Stimulated activated CD8-positive, alpha-beta memory T cell treated with anti-CD3 and anti-CD28 coated beads, Interleukin-4, amount 100 ng/mL, for 48 hours (primary cell): ENCODE measurements at places on chromosomes 2 and 18.

- no peak for DNase-seq
Observed at GRCh38 chr18:35624146-35624545, 42.6 kb downstream of the GALNT1 start.

GRCh38 chr2:215729985-215730620 lies 283.2 kb downstream of the MREG start:
- DNase-seq, result no peak

DNA sequence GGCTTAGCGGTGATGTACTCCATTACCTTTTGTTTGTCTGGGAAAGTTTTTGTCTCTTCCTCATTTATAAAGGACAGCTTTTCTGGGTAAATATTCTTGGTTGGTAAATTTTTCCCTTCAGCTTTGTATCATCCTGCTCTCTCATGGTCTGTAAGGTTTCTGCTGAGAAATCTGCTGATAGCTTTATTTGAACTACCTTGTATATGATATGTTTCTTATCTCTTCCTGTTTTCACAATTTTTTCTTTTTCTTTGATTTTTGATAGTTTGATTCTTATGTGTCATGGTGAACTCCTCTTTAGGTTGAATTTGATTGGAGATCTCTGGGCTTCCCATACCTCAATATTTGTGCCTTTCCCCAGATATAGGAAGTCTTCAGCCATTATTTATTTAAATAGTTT lies 44.7 kb downstream of the MSTN start:
- DNase-seq, result no peak

GRCh38 chr2:70766357-70767078 lies 1.5 kb downstream of the ADD2 start:
- no peak for DNase-seq

- no peak for DNase-seq
Observed at GRCh38 chr2:36369716-36370115, 14.1 kb downstream of the CRIM1 start.

DNA sequence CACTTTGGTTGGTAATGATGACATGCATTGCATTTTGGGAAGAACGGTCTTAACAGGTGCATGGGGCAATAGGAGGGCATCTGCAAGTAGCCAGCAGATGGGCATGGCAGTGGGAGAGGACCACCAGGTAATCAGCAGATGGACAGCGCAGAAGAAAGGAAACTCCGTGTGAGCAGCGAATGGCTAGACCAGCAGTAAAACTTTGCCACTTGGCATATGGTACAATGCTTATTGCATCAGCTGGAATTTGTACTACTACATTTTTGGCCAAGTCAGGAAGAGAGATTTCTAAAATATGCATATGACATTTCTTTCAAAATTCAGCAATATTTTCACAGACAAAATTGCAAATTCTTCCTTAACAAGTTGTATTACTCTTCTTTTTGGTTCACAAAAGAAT lies 768.5 kb downstream of the LRP1B start:
- no peak for DNase-seq

GRCh38 chr2:48738806-48739205 lies 16.7 kb downstream of the LHCGR start:
- no peak for DNase-seq

DNA sequence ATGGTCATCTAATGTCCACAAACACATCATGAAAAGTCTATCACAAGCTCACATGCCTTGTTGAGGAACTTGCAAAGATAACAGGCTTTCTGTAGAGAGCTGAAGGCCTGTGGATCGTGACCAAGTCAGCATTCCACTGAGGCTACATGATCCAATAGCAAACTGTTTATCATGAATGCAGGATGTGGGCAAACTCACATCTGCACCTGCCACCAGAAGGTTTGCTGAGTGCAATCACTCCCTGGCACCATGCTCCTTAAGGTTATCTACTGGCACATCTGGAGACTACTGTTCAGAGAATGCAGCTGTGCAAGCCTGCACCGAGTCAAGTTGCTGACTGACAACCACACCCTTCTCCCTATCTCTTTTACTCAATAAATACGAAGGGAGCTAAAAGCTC lies 67.3 kb upstream of the ACAA2 start:
- no peak for DNase-seq

- no peak for DNase-seq
Observed at GRCh38 chr2:28224648-28225472, 167.8 kb upstream of the FOSL2 start.

- DNase-seq, result peak; percentile 32
Observed at GRCh38 chr2:232239951-232240681, 138.4 kb upstream of the ALPP start.

GRCh38 chr18:51522821-51523220 lies 325.3 kb upstream of the MEX3C start:
- DNase-seq, result no peak

- no peak for DNase-seq
Observed at GRCh38 chr18:62335494-62335893, 10.4 kb downstream of the TNFRSF11A start.

DNA sequence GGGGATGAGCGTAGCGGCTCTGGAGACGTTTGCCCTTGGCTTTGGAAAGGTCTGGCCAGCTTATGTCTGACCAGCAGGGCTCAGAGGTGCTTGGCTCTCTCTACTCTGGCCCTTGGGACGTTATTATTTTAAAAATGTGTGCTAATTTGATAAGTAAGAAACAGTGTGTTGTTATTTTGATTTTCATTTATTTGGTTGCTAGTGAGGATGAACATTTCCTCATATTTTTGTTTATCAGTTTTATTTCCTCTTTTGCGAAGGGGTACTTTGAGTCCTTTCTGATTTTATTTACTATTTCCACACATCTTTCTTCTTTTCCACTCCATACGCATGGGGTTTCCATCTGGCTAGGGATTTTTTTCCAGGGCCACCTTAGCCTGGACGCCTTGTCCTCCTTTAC lies 11.4 kb downstream of the CXCR4 start:
- DNase-seq, result no peak

GRCh38 chr2:55138882-55139229 lies 88.6 kb upstream of the RTN4 start:
- DNase-seq, result no peak

DNA sequence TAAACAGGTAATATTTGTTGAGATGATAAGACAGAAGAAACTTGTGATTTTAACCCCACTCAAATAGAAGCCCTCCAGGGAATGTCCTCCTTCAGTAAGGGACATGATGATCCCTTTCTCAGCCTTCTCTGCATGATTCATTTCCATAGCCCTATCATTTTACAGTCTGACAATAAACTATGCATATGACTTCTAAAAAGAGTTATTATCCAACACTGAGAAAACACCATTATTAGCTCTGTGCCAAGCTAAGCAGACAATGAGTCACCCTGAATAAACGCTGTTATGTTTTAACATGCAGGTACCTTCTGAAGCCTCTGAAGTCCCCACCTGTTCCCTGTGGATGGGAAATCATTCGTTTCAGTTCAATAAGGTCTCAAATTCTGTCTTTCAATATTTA lies 54.7 kb downstream of the DTNB start:
- DNase-seq, result no peak

DNA sequence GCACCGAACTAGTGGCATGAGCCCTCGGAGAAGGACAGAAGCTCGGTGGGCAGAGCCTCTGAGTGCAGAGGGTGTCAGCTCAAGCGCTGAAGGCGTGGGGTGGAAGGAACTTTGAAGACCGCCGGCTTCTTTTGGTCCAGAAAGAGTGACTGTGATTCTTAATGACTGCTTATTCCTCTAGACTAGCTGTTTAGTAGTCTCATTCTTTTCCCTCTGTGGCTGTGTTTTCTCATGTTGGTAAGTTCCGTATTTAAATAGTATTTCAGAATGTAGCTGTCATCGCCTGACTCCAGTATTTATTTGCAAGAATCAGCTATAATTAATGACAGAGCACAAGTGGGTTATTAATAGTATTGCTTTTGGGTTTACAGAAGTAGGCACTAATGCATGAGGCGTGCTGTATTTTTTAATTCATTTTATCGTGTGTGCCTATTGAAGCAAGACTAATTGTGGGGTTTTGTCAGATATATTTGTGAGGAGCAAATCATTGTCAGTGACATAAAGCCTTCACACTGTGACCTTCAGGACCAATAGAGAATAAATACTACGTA lies 80.8 kb upstream of the NFATC1 start:
- DNase-seq, result no peak

- DNase-seq, result no peak
Observed at GRCh38 chr18:78510636-78511035, 469.0 kb upstream of the SALL3 start.

- no peak for DNase-seq
Observed at GRCh38 chr2:55550368-55551102, 31.0 kb downstream of the CFAP36 start.

DNA sequence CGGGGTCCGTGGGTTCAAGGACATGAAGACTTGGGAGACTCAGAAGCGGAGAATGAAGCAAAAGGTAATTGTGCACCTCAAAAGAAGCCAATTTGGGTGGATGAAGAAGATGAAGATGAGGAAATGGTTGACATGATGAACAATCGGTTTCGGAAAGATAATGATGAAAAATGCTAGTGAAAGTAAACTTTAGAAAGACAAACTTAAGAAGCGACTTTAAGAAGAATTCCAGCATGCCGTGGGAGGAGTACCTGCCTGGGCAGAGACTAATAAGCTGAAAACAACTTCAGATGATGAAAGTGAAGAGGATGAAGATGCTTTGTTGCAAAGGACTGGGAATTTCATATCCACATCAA lies 43.5 kb downstream of the PSTPIP2 start:
- no peak for DNase-seq

DNA sequence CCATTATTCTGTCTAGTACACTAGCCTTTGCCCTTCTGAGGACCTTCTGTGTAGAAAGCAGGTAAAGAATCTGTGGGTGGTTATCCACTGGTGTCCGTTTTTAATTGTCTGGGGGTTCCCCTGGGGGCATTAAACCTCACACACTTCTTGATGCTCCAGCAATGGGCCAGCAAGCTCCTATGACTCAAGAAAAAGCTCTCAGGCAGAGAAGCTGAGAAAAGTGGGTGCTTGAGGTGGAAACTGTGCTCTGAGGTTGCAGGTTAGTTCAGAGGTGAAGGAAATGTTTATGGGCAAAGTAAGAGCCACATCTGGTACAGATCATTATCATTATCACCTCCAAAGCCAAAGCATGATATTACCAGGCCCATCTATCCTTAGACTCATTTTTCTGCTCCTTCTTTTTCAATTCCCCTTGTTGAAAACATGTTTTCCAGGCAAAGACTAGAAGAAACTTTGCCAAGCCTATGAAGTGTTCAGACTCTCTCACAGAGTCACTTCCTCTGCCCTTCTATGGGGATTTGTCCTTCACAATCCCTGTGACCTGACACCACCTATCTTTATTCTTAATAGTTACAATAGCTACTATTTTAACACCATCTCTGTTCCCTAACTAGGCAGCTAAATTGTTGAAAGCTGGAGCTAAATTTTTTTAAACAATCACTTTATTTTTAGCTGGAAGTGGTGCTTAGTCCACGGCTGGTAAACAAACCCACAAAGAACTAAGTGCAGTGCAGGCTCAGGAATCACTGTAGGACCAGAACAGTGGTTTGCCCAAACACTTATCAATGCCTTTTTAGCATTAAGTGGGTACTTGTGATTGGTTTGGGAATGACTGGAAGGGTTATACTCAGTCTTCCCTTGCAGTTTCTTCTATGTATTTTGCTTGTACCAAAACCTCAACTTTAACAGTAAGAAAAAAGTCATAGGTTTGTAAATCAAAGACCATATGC lies 512.8 kb upstream of the POU3F3 start:
- no peak for DNase-seq

DNA sequence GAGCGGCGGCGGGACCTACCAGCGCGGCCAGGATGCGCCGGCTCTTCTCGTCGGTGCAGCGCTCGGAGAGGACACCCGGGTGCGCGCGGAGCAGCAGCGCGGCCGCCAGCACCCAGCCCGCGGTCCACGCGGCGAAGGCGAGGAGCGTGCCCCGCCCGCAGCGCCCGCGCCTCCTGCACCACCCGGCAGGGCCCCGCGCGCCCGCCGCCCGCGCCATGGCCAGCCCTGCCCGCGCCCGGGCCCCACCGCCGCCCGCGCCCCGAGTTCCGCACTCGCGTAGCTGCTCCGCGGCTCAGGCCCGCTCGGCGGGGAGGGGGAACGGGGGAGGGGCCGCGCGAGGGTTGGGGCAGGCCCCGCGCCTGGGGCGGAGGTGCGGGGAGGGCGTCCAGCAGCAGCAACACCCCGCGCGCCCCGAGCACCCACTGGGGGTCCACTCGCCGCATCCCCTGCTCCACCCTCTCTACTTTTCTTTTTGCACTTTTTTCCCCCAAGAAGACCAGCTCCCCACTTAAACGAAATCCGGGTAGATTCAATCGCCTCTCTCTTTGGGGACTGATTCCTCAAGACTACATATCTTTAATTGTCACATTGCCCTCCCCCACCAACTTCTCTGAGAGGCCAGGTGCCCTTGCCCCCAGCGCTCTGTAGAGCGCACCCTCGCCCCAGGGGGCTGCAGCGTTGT lies at the start of gene DIPK1C:
Gene DIPK1C, minus strand, starts transcription at position 266 of the 682 bp plus-strand sequence. Its CDS starts 49 bp downstream, at position 217.
- DNase-seq, result no peak

DNA sequence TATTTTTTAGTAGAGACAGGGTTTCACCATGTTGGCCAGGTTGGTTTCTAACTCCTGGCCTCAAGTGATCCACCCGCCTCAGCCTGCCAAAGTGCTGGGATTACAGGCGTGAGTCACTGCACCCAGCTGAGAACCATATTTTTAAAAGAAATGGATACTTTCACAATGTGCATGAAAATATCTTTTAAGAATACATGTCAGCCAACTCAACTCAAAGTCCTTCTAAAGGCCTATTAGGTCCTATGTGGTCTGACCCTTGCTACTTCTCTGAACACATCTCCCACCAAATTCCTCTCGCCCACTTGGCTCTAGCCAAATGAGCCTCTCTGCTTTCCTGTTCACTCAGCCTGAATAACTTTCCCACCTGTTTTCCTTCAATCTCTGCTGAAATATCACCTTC lies 119.6 kb downstream of the MTX2 start:
- DNase-seq, result no peak

DNA sequence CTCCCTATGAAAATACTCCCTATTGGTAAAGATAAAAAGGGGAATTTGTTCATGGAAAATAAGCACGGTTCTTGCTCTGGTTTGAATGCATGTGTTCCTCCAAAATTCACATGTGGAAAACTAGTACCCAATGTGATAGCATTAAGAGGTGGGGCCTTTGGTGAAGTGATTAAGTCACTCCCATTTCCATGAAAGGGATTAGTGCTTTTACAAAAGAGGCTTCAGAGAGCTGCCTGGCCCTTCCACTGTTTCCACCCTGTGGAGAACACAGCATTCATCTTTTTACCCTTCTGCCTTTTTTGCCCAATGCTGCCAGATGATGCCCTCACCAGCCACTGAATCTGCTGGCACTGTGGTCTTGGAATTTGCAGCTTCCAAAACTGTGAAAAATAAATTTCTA lies 666.8 kb downstream of the ARHGAP15 start:
- no peak for DNase-seq

DNA sequence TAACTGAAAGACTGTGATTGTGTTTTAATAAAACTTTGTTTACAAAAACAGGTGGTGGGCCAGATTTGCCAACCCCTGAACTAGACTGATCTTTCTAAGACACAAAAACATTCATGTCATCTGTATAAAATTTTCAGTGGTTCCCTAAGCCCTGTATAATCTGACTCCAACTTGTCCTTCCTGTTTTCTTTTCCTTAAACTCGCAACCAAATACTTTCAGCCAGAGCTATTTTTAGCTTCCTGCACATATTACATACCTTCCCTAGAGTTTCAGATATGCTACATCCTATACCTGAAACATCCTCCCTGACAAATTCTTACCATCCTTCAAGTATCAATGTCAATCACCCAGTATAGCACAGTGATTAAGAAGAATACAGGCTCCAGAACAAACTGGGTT lies 4.8 kb downstream of the GCFC2 start:
- no peak for DNase-seq
